ENCODE measurements at places on chromosomes 2 and 18. TPM values are rescaled to one million over a fixed set of nuclear protein-coding genes. Genes with fewer than 3 reads are reported as not detected.

DNA sequence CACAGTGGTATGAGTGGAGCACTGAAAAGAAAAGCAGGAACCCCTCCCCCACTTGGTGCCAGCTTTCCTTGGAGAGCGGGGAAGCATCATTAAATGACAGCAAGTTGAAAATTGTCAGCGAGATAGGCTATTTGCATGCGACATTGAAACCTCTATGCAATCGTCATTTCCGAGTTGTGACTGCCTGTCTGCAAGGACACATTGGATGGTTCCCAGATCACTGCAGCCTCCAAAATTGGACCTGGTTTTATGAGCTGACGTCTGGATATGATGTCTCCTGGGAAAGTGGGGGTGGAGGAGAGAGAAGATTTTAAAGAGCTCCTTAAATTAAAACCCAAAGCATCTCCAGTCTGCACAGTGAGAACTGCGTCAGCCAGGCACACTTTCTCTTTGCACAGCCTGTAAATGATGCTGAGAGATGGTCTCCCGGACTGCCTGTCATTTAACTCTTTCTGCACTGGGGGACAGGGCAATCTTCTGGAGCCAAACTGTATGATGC lies 57.8 kb upstream of the KIF5C start:
- DNase-seq = no peak

DNA sequence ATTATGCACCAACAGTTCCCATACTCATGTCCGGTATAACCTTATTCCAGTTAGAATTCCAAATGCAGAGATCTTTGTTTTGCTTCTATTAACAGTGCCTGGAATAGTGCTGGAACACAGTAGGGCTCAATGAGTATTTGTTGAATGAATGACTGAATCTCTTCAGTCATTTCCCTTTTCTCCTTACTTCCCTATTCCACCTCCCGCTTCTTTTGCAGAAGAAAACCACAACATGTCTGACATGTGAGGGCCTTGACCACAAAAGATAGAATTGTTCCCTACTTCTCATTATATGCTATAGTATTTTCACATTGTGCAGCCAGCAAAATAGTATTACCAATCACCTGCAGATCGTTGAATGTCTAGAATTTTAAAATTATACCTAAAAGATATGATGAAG lies 19.5 kb upstream of the HNRNPLL start:
- no peak for DNase-seq

- no peak for DNase-seq
Measured at GRCh38 chr2:107804608-107805498, 21.8 kb upstream of the RGPD4 start.

Gene COL4A3
- 4.3 TPM for total RNA-seq

GRCh38 chr18:53909668-53910067 lies 314.8 kb downstream of the MBD2 start:
- no peak for DNase-seq

DNA sequence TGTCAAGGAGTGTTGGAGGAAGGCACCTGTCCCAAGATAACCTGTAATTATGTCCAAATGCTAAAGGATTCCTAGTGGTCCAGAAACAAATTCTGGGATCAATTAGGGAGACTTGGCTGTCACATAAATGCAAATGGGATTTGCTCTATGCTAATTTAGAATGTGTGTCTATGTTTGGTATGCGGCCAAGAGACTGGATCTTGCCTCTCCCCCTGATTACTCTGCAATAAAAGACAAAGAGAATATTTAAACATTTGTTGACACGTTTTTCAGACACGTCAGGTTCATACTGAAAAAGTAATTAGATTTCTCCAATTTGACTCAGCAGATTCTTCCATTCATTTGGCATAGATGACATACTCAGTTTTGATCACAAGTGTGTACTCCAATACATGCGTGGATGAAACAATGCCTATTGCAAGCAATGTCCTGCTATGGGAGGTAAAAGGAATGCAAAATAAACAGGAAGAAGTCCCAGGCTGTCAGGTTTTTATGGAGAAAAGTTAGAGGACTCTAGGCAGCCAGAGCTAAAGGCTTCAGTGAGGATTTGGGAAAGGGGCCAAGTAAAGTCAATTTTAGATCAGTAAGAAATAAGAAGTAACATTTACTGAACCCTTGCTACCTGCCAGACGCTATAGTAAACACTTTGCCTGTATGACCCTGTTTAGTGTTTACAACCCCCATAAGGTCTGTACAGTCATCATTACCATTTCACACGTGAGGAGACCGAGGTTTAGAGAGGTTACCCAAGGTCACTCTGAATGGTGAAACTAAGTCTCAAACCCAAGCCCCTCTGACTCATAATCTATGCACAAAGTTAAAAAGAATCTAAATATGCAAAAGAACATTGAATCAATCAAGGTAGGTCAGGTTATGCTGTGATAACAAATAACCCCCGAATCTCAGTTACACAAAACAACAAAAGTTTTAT lies 7.8 kb downstream of the ANTXR1 start:
- no peak for DNase-seq

Gene VIT
- total RNA-seq = not detected

GRCh38 chr18:59219672-59220163 lies at the start of gene GRP:
Gene GRP, plus strand, starts transcription at chr18:59220158. Its CDS starts 108 bp downstream, at chr18:59220266.
- DNase-seq = no peak

DNA sequence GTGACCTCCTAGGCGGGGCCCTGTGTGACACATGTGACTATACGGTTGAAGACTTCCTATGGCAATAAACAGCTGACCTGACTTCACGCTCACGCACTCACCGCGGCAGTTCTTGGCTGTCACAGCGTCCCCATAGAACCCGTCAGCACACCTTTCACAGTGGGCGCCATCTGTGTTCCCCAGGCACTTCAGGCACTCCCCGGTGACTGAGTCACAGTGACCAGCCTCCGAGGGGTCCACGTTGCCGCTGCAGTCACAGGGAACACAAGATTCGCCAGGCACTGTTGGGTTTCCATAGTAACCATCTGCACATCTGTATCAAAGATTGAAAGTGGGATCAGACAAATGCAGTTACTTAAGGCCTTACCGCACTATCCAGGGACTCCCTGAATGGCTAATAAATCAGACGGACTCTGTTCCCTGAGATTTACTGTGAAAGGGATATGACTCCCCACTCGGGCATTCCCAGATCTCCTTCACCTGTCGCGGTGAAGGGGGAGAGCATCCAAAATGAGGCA lies 94.5 kb downstream of the LAMA1 start:
- no peak for DNase-seq

- DNase-seq = no peak
Measured at GRCh38 chr18:79597831-79598632, 81.6 kb upstream of the CTDP1 start.

DNA sequence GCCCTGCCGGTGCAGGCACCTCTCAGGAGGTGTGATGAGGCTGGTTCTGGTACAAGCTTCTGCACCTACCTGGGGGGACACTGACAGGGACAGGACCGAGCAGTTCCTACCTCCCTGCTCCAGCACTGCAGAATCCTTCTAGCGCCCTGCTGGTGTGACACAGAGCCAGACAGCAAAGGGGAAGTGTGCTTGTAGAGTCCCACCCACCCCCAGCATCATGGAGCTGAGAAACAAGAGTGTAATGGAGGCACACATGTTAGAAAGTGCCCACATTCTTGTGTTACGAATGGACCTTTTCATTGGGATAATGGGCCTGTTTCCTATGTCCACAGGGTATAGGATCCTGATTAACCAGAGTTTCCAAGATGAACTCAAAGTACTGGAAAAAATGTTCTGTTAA lies 38.3 kb downstream of the OXER1 start:
- no peak for DNase-seq

- no peak for DNase-seq
Measured at GRCh38 chr18:52715991-52716390, 376.0 kb downstream of the DCC start.

GRCh38 chr18:2337552-2338141 lies 233.7 kb downstream of the METTL4 start:
- DNase-seq = no peak

DNA sequence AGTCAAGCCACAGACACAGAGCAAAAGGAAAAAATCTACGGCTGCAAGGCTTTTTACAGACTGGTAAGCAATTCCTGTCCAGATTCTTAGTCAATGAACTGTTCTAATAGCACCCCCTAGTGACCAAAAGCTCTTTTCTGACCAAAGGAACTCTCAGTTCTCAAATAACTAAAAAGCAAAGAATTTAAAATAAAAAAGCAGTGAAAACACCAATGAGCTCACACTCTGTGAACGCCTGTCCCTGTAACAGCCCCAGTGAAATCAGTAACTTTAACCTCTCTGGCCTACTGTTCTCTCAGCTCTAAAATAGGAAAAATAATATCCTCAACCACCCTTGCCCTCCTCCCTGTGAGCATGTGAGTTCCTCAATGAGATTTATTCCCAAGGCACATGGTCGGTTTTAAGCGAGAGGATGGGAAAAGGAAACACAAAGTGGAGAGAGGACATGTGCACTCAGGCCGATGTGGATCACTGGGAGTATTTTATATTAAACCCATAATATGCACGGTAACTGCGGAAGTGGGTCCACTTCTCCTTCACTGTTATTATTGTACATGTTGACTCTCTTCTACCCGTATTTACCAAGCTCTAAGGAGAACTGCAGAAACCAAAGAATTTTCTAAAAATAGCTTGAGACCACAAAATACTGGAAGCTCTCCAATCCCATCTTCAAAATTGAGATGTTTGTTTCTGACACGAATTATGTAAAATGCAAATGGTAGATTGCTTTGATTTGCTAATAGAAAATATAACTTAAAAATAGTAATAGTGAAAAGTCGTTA lies 128.5 kb downstream of the STK39 start:
- no peak for DNase-seq

GRCh38 chr2:157164370-157164769 lies 93.1 kb upstream of the GALNT5 start:
- DNase-seq = no peak

- no peak for DNase-seq
Measured at GRCh38 chr2:99715956-99716355, 226.1 kb upstream of the REV1 start.

Data from GM12878 (cell line).